ENCODE measurements at places on chromosomes 3 and 15.

DNA sequence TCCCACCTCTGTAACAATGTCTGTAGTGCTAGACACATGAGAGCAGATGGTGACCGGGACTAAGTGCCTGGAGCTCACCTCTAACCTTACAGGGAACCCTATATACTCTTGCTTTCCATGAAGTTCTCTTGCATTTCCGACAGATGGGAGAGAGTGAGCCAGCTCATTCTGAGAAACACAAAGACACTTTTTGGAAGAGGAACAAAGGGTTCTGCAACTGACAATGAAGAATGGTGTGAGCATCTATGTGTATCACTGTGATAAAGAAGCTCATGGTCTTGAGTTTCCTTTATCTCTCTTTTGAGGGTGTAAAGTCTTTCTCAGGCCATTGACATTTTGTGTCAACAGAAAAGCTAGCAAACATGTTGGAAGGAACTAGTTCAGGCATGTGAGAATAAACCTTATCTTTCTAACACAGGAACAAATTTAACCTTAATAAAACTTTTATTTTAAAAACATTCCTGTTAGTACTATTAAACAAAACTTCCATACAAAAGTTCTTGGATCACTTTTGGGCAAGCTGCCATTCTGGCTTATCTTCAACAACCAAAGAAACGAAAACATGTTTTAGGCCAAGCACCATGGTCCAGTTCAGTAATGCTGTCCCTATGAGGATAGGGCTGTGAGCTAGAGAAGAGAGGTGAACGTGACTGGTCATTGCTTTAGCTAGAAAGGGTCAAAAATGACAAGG lies 142.7 kb downstream of the THRB start:
- DNase-seq: no peak

DNA sequence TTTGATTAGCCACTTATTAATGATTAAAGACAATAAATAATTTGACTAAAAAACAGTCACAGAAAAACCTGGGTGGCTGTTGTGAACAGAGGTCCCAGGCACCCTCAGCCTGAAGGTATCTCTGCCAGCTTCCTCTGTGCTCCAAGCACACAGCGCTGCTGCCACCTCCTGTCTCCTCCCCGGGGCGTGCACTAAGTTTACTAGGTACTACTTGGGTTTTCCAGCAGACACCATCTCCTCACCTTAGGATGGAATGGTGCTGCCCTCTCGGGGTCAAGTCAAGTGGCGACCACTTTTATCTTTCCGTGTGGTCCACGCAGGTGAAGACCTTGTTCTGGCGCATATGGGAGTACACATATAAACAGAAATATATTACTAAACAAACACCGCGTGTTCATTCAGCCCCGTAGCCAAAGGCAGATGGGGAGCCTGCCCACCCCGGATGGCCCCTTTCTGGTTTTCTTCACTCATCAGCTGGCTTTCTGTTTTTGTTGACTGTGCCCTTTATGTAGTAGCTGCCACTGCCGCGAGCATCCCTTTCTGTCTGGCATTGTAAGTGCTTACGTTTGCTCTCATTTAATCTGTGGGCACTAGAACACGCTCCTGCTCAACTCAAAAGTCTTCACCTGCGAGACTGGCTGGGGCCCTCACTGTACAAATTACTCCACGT lies 128.0 kb downstream of the LRIG1 start:
- no peak for DNase-seq

DNA sequence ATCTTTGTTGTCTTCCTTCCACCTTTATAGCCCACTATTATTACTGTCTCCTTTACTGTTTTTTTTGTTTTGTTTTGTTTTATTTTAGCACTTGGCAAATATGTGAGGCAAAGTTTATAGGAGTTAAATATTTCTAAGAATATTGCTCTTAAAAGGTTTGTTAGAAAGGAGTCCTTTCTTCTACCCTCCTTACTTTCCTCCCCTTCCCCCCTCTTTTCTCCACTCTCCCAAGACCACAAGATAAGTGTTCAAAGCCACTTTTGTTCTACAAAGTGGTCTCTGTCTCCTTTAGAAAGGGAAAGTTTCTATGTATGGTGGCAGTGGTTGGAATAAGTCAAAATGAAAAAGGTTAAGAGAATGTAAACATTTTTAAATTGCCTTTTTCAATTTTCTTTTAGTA lies 130.7 kb upstream of the TSC22D2 start:
- DNase-seq: no peak

- no peak for DNase-seq
Observed at GRCh38 chr15:40092256-40092978, 16.3 kb downstream of the BMF start.

GRCh38 chr3:184430940-184431339 lies 51.1 kb downstream of the CHRD start:
- DNase-seq: no peak

DNA sequence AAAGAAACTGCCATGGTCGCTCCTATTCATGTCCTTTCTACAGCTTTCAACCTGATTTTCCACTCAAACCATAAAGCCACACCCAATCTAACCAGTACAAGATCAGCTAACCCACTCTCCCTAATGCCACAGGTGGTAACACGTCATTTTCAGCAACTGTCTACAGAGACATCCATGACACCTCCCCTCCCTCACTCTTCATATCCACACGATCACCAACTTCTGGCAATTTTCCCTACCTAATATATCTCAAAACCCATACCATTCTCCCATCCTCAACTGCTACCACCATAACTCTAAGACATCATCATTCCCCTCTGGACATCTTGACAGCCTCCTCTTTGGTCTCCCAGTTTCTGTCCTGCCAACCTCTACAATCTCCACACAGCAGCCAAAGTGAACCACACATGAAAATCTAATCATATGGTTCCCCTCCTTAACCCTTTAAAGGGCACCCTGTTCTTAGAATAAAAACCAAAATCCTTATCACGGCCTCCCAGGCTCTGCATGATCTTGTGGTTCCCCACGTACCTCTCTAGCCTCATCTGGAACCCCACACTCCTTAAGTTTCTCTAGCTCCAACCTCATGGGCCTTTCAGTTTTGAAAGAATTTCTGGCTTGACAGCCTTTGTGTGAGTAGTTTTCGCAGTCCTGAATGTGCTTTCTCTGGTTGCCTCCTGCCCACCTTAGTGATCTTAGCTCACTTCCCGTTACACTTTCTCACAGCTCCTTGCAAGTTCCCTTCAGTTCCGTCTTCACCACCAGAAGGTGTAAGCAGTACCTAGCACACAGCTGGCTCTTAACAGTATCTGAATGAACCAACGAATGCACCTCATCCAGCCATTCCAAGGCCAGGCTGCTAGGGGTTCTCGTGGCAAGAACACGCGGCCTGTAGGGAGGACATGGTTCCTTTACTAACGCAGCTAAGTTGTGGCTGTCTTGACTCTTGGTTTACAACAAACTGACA lies 33.4 kb downstream of the SPINK8 start:
- peak; percentile 16 for DNase-seq

DNA sequence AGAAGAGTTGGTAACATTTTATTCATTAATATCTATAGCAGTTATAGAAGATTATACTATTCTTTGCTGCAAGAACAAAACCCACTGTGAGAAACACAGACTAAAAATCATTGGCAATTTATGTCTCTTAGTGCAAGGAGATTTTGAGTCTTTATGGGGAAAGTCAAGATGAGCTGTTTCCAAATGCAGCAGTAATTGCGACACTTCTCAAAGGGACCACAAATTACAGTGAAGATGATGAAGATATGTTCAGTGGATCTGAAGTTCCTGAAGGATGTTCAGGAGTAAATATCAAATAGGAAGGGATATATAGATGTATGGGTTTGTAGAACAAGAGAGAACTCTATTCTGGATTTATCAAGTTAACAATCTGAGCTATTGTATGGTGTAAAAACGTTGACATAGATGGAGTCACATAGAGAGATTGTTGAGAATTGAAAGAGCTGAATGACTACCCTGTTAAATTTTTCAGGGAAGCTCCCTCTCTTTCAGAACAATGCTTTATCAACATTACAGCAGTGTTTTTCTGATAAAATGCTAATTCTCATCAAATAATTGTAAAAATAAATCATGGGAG lies 71.8 kb downstream of the DTWD1 start:
- no peak for DNase-seq

- no peak for DNase-seq
Observed at GRCh38 chr3:8743021-8743601, 9.5 kb downstream of the CAV3 start.

GRCh38 chr15:95561463-95561862 lies 769.0 kb upstream of the NR2F2 start:
- no peak for DNase-seq

DNA sequence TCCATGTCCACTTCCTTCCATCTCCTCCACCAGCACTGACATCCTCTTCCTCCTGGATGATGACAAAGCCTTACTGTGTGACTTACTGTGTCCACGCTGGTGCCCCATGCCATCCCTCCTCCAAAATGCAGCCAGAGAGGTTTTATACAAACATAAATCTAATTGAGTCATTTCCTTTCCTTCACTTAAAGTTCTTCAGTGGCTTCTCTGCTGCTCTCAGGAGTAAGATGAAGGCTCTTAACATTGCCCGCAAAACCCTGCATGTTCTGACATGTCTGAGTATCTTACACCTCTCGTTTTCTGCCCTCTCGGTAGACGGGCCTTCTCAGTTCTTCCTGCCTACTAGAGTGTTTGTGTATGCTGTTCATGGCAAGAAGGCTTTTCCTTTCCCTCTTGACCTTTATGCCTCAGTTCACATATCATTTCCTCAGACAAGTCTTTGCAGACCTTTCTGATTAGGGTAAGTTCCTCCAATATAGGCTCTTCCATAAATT lies 175.5 kb downstream of the CFAP20DC start:
- no peak for DNase-seq

- no peak for DNase-seq
Observed at GRCh38 chr3:107209302-107209990, 167.8 kb upstream of the CCDC54 start.

DNA sequence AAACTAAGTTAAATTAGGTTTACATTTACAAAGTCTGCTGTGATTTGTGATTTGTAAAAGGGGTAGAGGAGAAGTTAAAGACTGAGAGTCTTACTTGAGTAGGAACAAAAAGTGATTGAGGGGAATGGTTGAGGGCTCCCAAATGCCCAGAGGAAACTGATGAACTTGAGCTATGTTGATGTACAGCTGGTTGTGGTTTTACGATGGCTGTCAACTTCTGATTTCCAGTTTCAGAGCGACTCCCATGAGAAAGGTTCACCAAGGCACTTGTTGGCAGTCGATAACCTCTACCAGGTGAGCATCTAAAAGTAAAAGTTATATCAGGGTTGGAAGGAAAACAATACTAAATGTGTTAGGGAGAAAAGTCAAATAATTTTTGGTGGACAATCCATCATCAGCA lies 91.0 kb downstream of the XRN1 start:
- no peak for DNase-seq

DNA sequence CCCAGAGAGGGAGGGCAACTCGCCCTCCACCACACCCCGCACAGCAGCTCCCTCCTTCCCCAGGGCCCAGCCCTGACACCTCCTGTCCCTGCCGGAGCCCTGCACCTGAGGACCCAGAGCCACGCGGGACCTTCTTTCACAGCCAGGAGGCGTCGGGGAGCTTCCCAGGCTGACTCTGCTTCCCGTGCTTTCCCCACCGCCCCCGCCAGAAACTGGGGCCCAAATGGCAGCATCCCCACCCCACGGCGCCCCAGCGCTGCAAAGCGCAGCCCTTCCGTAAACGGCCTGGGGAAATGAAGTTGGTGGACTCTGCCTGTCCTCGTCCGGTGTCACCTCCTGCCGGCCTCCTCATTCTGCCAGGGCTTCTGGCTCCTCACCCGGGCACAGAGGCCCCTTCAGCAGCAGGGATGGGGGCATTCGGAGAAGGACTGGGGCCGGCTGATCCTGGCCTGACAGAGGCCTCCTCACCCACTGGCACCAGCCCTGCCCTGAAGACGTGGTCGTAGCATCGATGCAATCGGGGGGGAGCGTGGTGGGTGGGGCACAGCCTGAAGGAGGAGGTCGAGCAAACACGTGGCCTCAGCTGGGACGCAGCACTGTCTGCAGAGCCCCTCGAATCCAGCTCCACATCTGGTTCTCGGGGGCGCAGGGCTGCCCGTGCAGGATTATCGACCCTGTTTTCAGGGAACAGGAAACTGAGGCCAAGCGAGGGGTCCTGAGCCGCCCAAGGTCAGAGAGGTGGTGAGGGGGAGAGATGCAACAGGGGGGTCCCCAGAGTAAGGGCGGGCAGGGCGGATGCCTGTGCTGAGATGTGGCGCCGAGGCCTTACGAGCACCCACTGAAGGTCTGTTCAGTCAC lies 235.4 kb downstream of the XXYLT1 start:
- DNase-seq: no peak

- peak; percentile 14 for DNase-seq
Observed at GRCh38 chr15:79849789-79850188, 47.0 kb downstream of the MTHFS start.

DNA sequence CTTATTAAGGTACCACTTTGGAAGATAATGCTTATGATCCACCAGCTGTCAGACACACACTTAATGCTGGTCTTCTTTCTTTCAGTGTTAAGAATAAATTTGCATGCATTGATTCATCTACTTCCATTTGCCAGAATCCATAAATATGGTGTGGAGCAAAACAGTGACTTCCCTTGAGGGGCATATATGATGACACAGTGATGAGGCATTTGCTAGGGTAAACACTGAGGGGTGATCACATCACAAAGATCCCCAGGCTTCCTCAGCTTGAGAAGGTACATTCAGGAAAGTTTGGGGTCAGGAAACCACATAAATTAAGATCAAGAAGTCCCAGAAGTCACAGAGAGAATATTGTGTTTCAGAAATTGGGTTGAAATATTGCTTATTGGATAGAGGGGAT lies 9.9 kb upstream of the ZBED2 start:
- DNase-seq: no peak

DNA sequence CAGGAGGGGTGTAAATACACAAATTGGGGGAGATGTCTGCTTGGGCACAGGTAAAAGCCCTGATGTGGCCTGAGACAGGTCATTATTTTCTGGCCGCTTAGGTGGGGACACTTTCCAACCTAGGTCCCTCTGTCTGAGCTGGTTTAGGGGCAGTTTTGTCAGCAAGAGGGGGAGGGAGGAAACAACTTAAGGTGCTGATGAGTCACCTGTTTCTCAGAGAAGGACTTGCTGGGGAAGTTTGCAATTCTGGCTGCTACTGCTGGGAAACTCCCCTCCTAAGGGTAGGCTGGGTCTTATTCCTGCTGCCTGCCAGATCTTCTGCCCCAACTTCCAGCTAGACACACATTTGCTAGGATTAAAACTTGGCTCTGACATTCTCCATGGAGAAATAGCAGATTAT lies 4.8 kb upstream of the RHOV start:
- DNase-seq: peak; percentile 39

- DNase-seq: no peak
Observed at GRCh38 chr3:78872195-78872594, 895.6 kb downstream of the ROBO1 start.

DNA sequence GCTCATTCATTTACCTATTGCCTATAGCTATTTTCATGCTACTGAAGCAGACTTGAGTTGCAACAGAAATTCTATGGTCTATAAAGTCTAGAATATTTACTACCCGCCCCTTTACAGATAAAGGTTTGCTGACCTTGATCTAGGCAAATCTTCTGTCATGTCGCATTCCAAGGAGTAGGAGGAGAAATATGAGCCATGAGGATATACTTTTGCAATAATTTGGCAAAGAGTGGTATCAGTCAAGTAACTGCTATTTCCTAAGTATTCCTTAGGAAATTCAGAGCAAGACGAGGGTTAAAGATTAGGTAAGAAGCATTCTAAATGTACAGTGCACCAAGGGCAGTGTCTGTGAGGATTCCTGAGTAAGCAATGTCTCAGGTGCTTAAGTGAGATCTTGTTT lies 121.0 kb upstream of the NUDT16 start:
- DNase-seq: no peak

GRCh38 chr3:52076896-52077780 lies 20.8 kb upstream of the DUSP7 start:
- no peak for DNase-seq
